ENCODE measurements at places on chromosomes 6 and 20.

DNA sequence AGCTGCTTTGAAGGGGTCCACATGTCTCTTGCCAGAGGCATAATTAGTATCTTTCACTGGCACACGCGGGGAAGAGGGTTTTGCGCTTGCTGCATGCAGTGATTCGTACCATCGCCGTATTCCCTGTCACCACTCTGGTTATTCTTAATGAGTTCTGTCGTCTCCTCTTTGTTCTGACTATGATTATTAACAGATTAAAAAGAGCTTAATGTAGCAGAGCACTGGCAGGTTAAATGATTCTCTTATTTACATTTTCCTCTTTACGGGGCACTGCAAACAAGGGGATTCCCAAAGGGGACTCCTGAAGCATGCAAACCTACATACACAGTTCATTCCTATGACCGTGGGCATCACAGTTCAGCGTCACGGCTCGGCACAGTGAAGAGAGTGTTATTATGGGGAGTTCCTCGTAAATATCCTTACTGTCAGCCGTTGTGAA is 204.8 kb downstream of the DTNBP1 start:
- no peak for DNase-seq

DNA sequence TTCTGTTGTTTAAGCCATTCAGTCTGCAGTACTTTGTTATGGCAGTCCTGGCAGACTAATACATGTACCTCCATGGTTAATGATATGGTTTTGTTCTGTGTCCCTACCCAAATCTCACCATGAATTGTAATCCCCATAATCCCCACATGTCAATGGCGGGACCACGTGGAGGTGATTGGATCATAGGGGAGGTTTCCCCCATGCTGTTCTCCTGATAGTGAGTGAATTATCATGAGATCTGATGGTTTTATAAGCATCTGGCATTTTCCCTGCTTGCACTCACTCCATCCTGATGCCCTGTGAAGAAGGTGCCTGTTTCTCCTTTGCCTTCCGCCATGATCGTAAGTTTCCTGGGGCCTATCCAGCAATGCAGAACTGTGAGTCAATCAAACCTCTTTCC is 57.5 kb upstream of the NT5E start:
- no peak for DNase-seq

GRCh38 chr20:58886546-58886945 is 34.0 kb downstream of the GNAS start:
- no peak for DNase-seq

- peak; percentile 34 for DNase-seq
Measured at GRCh38 chr6:13295576-13295975, 32.8 kb downstream of the TBC1D7 start.

- DNase-seq = no peak
Measured at GRCh38 chr20:58330687-58331086, 21.2 kb downstream of the RAB22A start.

GRCh38 chr20:52569201-52569600 is 377.6 kb upstream of the ZFP64 start:
- DNase-seq = no peak

DNA sequence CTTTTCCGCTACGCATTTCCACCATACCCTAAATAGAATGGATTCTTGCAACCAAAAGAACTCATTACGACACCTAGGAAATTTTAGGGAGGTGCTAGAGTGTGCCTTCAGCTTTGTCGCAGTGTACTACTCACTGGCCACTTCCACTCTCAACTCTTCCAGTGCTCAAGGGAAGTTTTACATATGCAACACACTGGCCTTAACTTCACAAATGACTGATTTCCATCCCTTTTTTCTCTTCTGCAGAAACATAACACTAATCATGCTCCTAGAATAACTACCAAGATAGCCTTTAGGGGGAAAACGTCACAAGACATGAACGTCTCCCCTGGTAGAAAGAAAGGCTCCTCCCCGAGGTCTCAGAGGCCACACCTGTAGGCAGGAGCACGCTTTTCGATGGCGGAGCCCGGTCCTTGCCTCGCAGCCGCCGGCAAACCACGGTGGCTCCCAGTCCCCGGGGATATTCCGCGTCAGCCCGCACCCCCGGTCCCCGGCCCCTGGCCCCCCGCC is 584 bp downstream of the LYRM4 start:
- DNase-seq = peak; percentile 86

DNA sequence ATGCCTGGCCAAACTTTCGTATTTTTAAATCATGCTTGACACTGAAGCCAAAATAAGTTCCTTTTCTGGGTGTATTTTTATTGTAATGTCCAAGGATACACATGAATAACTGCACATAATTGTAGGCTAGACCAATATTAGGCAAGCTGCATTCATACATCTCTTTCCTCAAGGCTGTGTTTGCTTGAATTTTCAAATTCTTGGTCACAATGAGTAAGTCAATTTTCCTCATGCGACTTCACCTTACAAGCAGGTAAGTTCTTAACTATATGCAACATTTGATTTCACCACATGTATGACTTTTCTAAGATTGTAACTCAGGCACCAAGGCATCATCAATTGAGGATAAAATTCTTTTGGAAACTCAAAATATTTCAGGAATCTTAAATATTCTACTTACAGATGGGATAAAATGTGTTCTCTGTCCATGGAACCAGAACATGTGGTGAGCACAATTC is 112.4 kb upstream of the ZNF217 start:
- DNase-seq = no peak

DNA sequence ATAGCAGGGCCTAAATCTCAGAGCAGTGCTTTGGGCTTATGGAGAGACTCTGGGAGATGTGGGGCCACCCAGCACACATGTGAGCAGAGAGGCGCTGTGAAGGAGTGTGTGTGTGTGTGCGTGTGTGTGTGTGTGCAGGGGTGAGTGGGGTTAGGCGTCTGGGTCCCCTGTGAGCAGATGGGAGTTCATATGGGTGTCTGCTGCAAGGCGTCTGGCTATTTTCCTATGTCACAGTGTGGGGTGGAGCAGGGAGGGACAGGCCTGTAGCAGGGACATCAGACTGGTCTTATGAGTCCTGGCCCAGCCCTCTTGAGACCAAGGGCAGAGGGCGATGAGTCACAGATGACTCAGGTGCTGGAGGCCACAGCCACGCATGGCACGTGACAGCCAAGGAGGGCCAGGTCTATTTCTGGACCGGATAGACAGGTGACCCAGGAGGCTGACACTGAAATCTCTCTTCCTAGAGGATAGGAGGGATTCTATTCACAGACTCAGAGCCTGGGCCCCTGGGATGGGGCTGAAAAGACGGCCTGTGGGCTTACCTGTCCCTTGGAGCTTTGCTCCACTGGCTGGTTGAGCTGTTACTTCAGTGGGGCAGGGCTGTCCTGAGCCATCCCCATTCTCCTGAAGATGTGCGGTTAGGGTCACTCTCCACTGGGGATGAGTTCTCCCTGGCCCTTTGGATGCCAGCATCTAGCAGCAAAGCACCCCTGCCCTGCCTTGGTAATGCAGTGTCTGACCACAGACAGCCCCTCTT is 28.9 kb downstream of the VEGFA start:
- DNase-seq = peak; percentile 99

DNA sequence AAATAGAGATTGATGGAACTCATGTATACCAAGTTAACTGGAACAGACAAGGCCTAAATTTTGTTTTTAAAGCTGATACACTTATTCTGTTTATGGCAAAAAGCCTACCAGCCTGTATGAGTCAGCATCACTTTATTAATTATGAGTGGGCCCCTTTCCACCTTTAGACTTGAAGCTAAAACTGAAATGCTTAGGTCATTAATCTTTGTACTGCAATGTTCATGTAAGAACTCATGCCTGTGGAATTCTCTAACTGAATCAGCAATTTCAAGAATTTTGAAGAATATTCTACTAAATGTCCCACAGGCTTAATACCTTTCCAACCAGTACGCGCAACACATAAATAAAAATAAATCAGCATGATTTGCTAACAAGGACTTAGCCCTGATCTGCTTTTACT is 140.2 kb upstream of the PHACTR1 start:
- no peak for DNase-seq

- DNase-seq = no peak
Measured at GRCh38 chr6:113586413-113587077, 270.6 kb upstream of the MARCKS start.

- DNase-seq = no peak
Measured at GRCh38 chr20:10448270-10449156, 13.4 kb downstream of the SLX4IP start.

DNA sequence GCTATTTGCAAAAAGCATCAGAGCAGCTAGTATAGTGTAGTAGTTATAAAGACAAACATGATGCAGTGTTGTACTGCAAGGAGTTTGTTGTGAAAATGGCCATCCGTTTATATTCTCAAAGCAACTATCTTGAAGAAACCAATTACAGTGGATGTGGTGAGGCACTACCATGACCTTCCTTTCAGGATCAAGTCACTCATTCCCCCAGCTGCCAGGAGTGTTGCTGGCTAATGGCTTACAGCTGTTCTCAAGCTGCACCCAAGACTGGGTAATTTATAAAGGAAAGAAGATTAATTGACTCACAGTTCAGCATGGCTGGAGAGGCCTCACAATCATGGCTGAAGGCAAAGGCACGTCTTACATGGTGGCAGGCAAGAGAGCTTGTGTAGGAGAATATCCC is 29.0 kb downstream of the ADGRF4 start:
- no peak for DNase-seq

GRCh38 chr6:39302669-39303424 is 11.4 kb downstream of the KCNK17 start:
- peak; percentile 84 for DNase-seq

DNA sequence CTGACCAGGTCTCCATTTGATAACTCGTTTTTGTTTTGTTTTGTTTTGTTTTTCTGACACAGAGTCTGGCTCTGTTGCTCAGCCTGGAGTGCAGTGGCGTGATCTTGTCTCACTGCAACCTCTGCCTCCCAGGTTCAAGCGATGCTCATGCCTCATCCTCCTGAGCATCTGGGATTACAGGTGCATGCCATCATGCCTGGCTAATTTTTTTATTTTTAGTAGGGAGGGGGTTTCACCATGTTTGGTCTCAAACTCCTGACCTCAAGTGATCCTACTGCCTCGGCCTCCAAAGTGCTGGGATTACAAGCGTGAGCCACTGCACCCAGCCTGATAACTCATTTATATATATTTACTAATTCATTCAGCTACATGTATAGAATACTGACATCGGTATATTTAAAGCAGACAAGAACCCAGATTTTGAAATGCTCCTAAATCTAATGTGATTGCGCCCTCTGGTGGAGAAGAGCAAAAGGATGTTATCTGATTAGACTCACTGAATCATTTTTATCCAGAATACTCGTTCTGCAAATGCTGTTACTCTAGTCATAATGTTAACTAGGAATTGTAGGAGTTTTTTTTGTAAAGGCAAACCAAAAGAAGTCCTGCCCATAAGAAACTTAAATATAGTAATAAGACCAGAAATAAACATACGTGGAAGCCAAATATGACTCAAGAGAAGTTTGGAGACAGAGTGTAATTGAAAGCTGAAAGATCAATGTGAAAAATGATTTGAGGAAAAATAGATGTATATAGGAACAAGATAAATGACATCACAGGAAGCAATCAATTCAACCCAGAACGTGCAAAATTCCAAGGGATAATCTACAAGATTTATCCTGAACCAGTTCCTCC is 5.3 kb upstream of the COL12A1 start:
- no peak for DNase-seq

DNA sequence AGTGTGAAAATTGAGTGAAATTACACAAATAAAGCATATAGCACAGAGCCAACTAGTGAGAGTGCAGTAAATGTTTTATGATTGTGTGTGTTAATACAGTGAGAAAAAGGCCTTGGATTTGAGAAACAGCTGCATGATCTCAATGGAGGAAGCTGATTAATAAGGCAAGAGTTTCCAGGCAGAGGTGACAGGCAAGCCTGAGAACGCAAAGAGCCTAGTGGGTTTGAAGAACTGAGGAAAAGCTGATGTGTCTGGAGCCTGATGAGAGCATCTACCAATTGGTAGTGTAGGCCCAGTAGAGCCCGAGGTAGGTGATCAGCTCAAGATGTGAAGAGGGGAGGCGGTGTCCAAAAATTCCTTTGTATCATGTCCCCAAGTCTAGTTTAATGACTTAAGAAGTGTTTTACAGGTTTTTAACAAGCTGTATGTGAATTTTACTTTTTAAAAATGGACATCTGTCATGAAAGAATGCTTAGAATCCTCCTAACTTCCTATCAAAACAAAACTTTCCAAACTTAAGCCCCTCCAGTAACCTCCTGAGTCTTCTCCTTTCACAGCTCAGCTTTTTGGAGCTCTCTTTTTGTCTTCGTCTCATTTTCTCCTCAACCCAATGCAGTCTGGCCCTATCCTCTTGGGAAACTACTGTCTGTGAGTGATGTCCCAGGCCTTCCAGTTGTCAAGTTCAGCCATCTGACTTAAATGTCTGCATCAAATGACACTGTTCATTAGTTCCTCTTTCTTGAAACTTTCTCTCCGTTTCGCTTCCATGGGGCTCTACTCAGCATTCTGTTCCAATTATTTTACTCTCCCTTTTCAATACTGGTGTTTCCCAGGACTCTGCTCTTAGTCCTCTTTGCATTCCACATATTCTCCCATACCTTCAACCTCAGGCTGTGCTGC is 1.2 kb downstream of the CDC40 start:
- DNase-seq = no peak

DNA sequence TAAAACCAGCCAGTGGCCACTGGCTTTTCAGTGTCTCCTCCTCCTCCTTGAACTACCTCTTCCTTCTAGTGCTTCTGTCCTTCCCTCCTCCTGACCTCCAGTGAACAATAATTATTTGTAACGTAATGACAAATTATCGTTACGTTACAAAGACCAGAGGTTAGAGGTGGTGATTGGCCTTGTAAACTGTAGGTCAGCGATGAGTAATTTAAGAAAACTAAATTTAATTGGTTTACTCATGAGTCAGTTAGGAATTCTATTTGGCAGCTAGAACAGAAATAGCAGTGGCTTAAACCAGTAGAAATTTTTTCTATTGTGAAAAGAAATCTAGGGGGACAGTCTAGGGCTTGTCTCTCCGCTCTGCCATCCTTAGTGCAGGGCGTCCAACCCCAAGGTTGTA is 38.8 kb downstream of the PPARD start:
- DNase-seq = no peak

DNA sequence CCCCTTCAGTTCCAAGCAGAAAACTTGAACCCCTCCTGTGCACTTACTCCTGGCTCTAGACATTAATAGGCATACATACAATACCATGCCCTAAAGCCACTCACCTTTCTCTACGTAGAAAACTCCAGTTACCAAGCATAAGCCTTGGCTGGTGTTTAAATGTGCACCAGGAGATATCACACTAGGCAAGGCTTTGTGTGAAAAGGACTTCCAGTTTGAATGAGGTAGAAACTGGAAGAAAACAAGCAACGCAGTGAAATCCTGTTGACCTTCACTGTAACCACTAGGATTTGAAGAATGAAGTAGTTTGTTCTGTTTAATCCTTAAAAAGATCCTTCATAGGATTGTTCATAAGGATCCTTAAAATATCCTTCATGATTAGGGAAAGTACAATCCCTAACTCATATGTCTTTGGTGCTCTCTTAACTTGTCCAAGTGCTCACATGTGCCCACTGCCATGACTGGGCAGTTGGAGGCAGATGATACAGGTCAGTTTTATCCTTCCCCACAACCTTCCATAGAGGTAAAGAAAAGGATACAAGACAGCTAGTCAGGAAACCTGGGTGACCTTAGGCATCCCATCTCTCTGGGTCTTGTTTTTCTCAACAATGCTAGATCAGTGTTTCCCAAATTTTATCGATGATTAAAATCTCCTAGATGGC is 9.2 kb upstream of the SCGN start:
- DNase-seq = no peak
